Activated T-cell treated with anti-CD3 and anti-CD28 coated beads for 4 hours (primary cell): ENCODE measurements at places on chromosomes 5 and 9.

- DNase-seq = peak; percentile 48
Observed at GRCh38 chr9:121213136-121213806, 11.6 kb upstream of the RAB14 start.

- DNase-seq = no peak
Observed at GRCh38 chr5:40071870-40072269, 607.8 kb upstream of the PTGER4 start.

GRCh38 chr5:163496286-163496685 lies 9.1 kb upstream of the MAT2B start:
- no peak for DNase-seq

GRCh38 chr9:629146-629545 lies 212.4 kb upstream of the DMRT1 start:
- no peak for DNase-seq

GRCh38 chr9:134858051-134858841 lies 22.4 kb upstream of the FCN2 start:
- DNase-seq = no peak

GRCh38 chr5:132293992-132294727 lies at the start of gene SLC22A4:
Gene SLC22A4 (plus strand): TSS chr5:132294394. CDS start chr5:132294617, 223 bp downstream.
- peak; percentile 65 for DNase-seq

DNA sequence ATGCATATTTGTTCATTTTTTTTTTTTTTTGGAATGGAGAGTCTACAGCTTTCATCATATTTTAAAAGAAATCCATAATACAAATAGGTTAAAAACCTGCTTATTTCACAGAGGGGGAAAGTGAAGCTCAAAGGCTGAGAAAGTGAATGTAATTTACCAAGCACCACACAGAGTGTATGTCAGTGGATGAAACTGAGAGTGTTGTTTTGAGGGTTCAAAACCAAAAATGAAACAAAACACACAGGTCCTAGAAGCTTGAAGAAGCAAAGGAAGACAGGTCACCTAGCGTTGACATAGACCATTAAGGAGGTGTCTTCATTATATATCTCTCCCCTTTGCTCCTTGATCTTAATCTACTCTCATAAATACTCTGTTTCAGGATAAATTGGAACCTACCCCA lies 7.5 kb downstream of the NMUR2 start:
- no peak for DNase-seq
